ENCODE measurements at places on chromosomes 5 and 9. TPM values are rescaled to one million over a fixed set of nuclear protein-coding genes. Genes with fewer than 3 reads are reported as not detected.

Gene IL13
- not detected for total RNA-seq

DNA sequence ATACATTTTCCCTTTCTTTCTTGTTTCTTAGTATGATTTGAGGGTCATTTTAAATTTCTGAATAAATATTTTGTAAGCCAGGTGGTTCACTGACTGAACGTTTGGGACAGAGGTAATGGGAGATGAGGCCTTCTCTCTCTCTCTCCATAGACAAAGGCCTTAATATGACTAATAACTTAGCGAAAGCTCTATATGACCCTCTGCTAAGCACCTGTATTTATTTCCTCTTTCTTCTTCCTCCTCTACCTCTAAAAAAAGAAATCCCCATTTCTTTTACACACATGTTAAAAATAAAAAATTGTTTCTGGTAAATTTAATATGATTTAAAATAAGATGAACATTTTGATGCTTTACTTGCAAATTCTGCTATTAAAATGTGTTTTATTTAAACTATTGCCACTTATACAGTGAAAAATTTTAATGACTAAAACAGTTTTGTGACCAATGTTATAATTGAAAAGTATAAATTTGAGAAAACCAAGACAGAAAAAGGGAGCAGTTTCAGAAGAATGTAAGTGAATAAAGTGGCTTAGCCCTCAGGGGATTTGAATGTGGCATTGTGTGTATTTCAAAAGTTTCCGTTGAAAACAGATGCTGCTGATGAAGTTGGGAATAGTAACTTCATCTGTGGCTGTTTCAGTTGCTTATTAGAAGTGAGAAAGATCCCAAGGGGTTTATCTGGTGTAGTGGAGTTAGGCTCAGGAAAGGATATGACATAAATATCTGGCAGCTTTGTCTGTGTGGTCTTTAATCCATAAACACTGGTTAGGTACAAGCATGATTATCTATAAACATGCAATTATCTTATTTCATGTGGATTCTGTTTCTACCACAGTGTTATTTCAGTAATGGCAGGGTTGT lies 128.6 kb upstream of the GRHPR start:
- no peak overlapping the region for H3K4me3 ChIP-seq
- no peak overlapping the region for H3K27ac ChIP-seq

DNA sequence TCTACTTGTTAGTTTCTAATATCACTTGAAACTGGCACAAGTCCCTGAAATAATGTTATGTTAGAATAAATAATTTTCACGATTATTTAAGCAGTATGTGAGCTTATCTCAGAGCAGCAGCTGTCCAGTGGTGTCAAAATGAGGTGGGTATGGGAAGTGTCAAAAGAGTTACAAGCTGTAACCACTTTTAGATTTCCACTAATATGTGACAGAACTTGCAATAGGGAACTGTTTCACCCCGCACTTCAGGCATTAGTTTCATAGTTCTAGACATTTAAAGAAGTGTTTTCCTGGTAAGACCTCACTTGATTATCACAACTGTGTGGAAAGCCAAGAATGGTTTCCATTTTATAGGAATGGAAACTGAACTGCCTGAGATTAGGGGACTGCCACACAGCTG lies 2.9 kb upstream of the ISCA1 start:
- no peak overlapping the region for H3K27ac ChIP-seq
- DNase-seq: no peak
- H3K36me3 ChIP-seq: peaks cover 18% of the 10 kb centered on the region
- H3K4me1 ChIP-seq: peaks cover 10% of the 10 kb centered on the region

- H3K36me3 ChIP-seq: no peaks in the 10 kb centered on the region
- no peaks in the 10 kb centered on the region for H3K27me3 ChIP-seq
- H3K27ac ChIP-seq: no peak overlapping the region
- no peaks in the 10 kb centered on the region for H3K4me1 ChIP-seq
Measured at GRCh38 chr5:31678180-31678579, 39.2 kb downstream of the PDZD2 start.

DNA sequence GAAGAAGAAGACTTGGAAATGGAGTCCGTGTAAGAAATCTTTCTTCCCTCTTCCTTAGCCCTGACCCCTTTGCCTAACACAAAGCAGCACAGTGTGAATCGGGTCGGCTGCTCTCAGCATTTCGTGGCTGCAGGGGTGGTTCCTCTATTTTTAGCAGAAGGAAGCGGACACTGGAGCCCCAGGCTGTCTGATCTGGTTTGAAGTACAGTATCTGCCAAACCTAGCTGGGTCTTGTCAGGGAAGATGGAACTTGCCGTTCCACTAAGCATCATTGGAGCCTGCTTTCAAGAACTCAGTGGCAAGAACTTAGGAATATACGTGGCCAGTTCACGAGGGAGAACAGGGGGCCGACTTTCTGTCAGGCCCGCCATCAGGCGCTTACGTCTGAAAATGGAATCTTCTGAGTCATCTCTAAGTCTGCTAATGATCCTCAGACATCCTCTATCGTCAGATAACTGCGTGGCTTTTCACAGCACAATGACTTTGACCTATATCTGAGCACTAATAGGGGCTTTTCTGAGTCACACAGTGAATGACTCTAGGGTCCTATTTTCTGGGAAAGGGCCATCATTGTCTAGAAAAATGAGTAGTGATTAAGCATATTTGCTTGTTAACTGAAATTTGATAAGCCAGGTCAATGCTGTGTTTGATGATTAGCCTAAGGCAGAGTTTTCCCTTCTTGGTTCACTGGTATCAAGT lies 43.3 kb upstream of the NCS1 start:
- DNase-seq: peak; percentile 72
- H3K27me3 ChIP-seq: no peaks in the 10 kb centered on the region
- H3K36me3 ChIP-seq: peaks cover 47% of the 10 kb centered on the region
- H3K4me3 ChIP-seq: no peak overlapping the region

DNA sequence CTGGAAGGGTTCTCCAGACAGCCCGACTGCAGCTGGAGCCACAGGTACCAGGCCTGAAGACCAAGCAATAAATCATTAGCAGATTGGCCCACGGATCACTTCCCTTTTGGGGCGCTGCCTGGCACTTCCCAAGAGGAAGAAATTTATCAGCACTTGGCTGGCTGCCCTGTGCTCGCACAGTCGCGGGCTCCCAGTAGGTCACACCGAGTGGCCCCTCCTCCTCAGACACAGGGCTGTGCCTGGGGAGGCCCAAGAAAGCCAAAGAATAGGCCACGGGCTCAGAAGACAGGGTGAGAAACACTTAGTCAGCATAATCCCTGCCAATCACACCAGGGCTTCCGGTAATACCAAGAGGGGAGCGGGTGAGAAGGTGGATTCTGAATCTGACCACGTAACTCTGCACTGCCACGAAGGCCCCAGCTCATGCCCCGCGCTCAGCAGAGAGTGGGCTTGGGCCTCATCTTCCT lies 115.7 kb upstream of the MSX2 start:
- no peaks in the 10 kb centered on the region for H3K4me1 ChIP-seq
- H3K27me3 ChIP-seq: no peaks in the 10 kb centered on the region
- H3K4me3 ChIP-seq: no peak overlapping the region

GRCh38 chr5:96280946-96281393 lies 152.1 kb downstream of the PCSK1 start:
- no peaks in the 10 kb centered on the region for H3K36me3 ChIP-seq
- no peak overlapping the region for H3K27ac ChIP-seq
- H3K27me3 ChIP-seq: no peaks in the 10 kb centered on the region
- no peak for DNase-seq
- no peak overlapping the region for H3K4me3 ChIP-seq

- H3K4me1 ChIP-seq: peaks cover 4% of the 10 kb centered on the region
- H3K4me3 ChIP-seq: no peak overlapping the region
- H3K36me3 ChIP-seq: no peaks in the 10 kb centered on the region
- H3K27me3 ChIP-seq: no peaks in the 10 kb centered on the region
- H3K27ac ChIP-seq: no peak overlapping the region
Measured at GRCh38 chr5:81638471-81638870, 112.4 kb downstream of the SSBP2 start.
